ENCODE measurements at places on chromosomes 6 and 20. TPM values are rescaled to one million over a fixed set of nuclear protein-coding genes. Genes with fewer than 3 reads are reported as not detected.

PSORS1C2 gene
- not detected for polyA plus RNA-seq

TNFRSF6B gene
- polyA plus RNA-seq = not detected

UCKL1 gene
- polyA plus RNA-seq = 6.6 TPM

MYO6 gene
- polyA plus RNA-seq = 4.4 TPM

PPIL6 gene
- polyA plus RNA-seq = 6.3 TPM

Data from ovary (tissue), 10 donors.